Kidney capillary endothelial cell (primary cell): ENCODE measurements at places on chromosomes 2 and 18.

GRCh38 chr2:39755466-39755865, 23.6 kb downstream of the THUMPD2 start:
- no peak for DNase-seq

DNA sequence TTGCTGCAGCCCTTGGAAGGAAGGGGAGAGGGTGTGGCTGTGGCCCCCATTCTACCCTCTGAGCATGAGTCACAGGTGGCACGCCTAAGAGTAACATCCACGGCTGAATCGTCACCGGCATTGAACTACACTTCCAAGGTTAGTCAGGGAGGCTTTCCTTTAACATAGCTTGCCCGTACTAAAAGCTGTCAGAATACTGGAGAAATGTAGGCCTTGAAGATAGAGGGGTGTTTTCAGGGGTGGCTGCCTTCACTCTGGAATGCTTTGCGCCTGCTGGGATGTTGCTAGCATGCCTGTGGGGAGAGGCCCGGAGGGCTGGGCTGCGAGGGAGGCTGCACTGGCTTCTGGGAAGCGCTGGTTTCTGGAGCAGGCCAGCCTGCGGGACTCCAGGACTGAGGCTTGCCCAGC, 333.7 kb downstream of the AGAP1 start:
- peak; percentile 1 for DNase-seq

DNA sequence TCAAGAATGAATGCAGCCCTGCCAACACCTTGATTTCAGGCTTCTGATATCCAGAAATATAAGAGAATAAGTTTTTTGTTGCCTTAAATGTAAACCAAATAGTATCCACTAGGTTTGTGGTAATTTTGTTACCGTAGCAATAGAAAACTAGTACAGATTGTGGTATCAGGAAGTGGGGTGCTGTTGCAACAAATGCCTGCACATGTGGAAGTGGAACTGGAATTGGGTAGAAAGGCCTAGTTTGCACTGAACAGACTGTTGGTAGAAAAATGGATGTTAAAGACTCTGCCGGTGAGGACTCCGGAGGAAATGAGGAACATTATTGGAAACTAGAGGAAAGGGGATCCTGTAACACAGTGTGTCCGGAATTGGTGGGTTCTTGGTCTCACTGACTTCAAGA, 145.8 kb upstream of the MGAT5 start:
- no peak for DNase-seq

GRCh38 chr2:4673025-4673489, 969.7 kb downstream of the DCDC2C start:
- DNase-seq: no peak

GRCh38 chr18:23912356-23912755, 102.2 kb upstream of the TTC39C start:
- DNase-seq: no peak

- peak; percentile 79 for DNase-seq
Measured at GRCh38 chr2:196601430-196602306, 37.8 kb upstream of the CCDC150 start.

- DNase-seq: no peak
Measured at GRCh38 chr2:17877811-17878280, 621 bp upstream of the KCNS3 start.

DNA sequence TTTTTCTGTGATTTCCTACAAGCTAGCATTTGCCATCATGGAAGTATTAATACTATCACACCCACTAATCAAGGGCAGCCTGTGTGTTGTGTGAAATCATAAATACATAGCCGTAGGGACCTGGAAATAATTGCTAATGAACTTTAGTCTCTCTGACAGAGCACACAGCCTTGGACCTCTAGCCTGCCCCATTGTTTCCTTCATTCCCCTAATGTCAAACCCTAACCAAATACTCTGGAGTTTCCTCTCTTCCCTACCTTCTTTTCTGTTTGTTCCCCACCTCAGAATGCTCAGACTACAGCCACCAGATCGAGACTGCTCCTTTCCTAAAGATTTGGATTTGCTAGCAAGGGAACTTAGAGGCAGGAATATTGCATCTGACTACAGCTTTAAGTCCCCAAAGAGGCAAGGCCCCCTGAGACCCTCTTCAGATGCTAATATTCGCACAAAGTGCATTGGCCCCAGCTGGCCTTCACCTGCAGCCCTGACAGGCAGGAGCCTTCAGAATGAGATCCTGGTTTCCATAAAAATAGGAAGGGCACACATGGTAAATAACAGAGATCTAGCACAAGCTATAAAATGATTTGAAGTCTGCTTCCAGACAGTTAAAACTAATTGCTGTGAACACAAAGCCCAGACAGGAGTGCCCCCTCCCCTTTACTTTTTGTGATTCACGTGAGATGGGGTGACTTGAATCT, 279.2 kb upstream of the DCC start:
- no peak for DNase-seq

GRCh38 chr2:28404086-28404485, 11.4 kb downstream of the FOSL2 start:
- no peak for DNase-seq
